ENCODE measurements at places on chromosomes 13 and 19. TPM values are rescaled to one million over a fixed set of nuclear protein-coding genes. Genes with fewer than 3 reads are reported as not detected.

TMEM255B gene
- 0.89 TPM for total RNA-seq

BICRA gene
- total RNA-seq = 39.3 TPM

HCST gene
- total RNA-seq = 60.1 TPM

MICOS13 gene
- 64.5 TPM for total RNA-seq

AZU1 gene
- total RNA-seq = 0.30 TPM

FUT2 gene
- not detected for total RNA-seq

DNA sequence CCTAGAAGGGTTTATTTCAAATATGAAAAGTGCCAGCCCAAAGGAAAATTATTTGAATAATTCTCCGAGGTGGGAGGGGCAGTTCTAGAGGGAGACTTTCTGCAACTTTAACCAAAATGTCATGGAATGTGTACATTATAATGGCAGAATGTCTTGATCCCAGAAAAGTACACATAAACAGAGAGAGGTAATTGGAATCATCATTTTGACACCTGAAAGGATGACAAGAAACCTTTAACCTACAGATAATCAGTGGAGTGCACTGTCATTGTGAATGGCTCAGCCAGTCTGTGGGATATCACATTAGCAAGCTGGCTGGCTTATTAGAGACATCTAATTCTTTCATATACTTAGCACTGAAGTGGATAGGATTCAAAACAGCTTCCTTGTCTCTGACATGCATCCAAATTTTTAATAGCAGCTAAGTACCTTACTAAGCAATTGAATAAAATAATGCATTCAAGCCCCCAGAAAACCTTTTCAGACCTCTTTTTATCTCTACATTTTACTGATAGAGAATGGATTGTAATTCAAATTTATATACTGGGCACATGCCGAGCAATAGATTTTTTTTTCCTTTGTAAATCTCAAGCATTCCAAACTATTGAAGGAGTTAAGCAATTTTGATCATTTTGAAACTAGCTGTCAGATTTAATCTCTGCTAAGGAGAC, 468.6 kb downstream of the COG6 start:
- no peak for DNase-seq
- H3K27ac ChIP-seq = no peak overlapping the region
- no peak overlapping the region for H3K4me3 ChIP-seq
- H3K36me3 ChIP-seq = no peaks in the 10 kb centered on the region
- H3K27me3 ChIP-seq = no peaks in the 10 kb centered on the region

DNA sequence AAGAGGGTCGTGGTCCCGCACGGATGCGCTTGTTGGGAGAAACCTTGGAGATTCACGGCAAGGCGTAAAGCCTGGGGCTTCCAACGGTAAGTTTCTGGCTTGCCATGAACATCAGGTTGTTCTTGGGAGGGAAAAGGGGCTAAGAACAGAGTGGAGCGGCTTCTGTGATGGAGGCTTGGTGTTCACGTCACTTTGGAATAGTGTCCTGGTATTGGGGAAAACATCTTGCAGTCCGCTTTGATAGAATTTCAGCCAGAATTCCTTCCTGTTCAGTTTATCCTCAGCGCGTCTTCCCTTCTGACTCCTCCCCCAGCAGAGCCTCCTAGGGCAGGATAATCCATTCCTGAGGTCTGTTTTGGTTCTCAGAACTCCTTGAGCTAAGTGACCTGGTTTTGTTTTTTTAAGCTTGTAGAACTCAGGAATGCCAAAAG, 2.0 kb downstream of the KCTD15 start:
- H3K36me3 ChIP-seq = no peaks in the 10 kb centered on the region
- no peak for DNase-seq
- peaks cover 3% of the 10 kb centered on the region for H3K4me1 ChIP-seq
- H3K27me3 ChIP-seq = peaks cover 41% of the 10 kb centered on the region
- no peak overlapping the region for H3K27ac ChIP-seq
- no peak overlapping the region for H3K4me3 ChIP-seq

DNA sequence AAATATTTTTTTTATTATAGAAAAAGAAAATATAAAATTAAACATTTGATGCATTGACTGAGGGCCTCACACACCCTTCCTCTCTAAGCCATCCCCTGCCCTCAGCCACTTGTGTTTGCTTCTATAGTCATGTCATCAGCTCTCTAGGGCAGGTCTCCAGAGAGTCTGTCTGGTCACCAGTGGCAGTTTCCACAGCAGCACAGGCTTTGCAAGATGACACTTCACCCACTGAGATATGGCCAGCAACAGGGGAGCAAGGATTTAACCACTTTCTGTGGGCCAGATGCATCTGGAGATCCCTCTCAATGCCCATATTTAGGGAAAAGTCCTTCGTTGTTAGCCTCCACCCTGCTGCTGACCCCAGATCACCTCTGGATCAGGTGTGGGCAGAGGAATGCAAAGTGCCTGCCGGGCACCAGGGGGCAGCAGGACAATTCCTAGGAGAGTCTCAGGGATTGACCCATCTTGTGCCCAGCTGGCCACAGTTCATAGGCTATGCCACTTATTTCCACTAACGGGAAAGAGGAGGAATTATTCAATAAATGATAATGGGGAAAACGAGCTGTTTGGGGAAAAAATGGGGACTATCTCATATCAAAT, 4.8 kb downstream of the ABCC4 start:
- DNase-seq = no peak
- H3K36me3 ChIP-seq = no peaks in the 10 kb centered on the region
- no peak overlapping the region for H3K4me3 ChIP-seq
- H3K27ac ChIP-seq = no peak overlapping the region
- no peaks in the 10 kb centered on the region for H3K27me3 ChIP-seq
- peaks cover 2% of the 10 kb centered on the region for H3K4me1 ChIP-seq

DNA sequence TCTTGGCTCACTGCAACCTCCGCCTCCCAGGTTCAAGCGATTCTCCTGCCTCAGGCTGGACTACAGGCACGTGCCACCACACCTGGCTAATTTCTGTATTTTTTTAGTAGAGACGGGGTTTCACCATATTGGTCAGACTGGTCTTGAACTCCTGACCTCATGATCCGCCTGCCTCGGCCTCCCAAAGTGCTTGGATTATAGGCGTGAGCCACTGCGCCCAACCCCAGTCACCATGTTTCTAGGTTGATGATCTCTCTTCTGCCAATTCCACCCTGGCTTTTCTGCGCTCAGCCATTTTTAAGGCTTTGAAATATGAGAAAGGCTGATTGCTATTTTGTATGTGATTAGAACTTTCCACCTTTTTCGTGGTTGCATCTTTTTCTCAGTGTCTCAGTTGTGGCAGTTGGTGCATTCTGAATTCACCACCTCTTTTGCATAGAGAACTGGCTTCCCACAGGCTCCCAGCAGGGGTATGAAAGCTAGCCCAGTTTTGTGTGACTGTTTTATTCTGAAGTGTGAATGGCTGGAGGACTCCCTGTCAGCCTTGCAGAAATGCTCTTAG, 15.5 kb downstream of the CEACAM1 start:
- no peak overlapping the region for H3K27ac ChIP-seq
- DNase-seq = no peak
- no peaks in the 10 kb centered on the region for H3K36me3 ChIP-seq
- H3K4me1 ChIP-seq = no peaks in the 10 kb centered on the region

DNA sequence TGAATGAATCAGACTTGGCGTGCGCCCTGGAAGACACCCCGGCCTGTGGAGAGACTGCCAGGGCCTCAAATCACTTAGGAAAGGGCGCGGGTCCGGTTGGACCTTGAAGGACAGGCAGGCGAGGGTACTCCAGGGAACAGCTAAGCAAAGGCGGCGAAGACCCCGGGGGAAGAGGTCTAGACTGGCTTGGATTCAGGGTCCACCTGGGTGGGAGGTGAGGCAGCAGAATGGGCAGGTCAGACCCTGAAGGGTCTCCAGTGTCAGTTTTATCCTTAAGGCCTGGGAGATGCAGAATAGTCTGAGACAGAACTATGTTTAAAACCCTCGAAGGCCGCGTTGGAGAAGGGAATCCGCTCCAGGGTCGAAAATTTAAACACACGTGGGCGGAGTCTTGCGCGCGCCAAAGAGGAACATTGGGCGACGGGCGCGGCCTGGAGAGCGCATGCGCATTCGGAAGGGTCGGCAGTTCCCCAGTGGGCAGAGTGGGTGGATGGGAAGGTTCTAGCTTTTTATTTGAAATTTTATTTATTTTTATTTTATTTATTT, 567 bp upstream of the SMG9 start:
- H3K36me3 ChIP-seq = peaks cover 10% of the 10 kb centered on the region
- H3K27me3 ChIP-seq = no peaks in the 10 kb centered on the region
- peak overlapping the region; percentile 95 for H3K27ac ChIP-seq
- peak overlapping the region; percentile 91 for H3K4me3 ChIP-seq
- DNase-seq = peak; percentile 59
- peaks cover 2% of the 10 kb centered on the region for H3K4me1 ChIP-seq

DNA sequence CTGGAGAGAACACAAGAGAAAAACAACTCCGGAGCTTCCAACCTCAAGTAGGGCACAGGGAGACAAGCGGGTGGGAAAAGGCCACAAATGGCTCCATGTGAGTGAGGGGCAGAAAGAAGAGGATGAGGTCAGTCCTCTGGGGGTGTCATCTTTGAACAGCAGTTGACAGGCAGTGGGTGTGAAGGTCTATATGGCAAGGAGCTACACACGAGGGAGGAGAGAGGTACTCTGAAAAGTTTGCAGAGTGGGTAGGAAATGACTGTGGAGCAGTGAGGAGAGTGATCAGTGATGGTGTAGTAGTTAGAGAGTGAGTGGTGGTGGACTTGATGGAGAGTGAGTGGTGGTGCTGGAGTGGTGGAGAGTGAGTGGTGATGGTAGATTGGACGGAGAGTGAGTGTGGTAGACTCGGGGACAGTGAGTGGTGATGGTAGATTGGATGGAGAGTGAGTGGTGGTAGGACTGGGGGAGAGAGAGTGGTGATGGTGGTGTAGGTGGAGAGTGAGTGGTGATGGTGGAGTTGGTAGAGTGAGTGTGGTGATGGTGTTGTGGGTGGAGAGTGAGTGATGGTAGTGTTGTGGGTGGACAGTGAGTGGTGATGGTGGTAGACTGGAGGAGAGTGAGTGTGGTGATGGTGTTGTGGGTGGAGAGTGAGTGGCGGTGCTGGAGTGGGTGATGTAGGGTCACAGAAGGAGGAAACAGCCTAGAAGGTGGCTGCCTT, 4.0 kb downstream of the TFDP1 start:
- H3K27me3 ChIP-seq = no peaks in the 10 kb centered on the region
- DNase-seq = no peak
- no peak overlapping the region for H3K4me3 ChIP-seq
- peaks cover 9% of the 10 kb centered on the region for H3K4me1 ChIP-seq
- H3K36me3 ChIP-seq = peaks cover 7% of the 10 kb centered on the region

DNA sequence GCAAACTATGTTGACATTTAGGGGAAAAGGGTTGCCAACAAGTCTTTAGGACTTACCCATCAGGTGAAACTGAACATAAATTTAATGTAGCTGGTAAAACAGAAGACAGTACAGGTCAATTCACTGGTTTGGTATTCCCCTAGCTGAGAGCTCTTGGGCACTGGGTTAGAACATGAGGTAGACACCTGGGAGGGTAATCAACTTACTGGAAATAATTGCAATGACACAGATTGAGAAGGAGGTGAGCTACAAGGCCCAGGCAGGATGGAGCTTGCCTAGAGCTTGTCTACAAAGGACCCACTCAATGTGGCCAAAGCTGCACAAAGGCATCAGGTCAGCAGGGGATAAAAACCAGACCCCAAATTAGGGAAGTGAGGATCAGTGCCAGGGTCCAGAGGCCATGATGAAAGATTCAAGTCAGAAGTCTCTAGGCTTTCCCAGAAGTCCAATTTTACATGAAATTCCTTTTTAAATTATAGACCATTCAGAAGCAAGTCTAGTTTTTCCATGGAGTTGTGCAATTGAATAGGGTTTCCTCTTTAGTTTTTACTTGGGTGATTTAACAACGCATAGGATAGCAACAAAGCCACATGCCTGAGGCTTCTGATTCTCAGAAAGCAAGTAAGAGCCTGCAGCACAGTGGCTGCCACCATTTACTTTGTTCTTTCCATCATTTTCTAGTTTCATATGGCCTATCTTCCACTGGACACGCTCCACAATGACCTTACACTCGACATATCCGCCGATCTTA, 194.0 kb downstream of the NDFIP2 start:
- no peaks in the 10 kb centered on the region for H3K4me1 ChIP-seq
- no peaks in the 10 kb centered on the region for H3K36me3 ChIP-seq
- H3K27ac ChIP-seq = no peak overlapping the region
- DNase-seq = no peak
- H3K4me3 ChIP-seq = no peak overlapping the region

GRCh38 chr13:39038569-39039030, 344 bp downstream of the NHLRC3 start:
- H3K4me1 ChIP-seq = peaks cover 25% of the 10 kb centered on the region
- H3K27me3 ChIP-seq = no peaks in the 10 kb centered on the region
- no peaks in the 10 kb centered on the region for H3K36me3 ChIP-seq

DNA sequence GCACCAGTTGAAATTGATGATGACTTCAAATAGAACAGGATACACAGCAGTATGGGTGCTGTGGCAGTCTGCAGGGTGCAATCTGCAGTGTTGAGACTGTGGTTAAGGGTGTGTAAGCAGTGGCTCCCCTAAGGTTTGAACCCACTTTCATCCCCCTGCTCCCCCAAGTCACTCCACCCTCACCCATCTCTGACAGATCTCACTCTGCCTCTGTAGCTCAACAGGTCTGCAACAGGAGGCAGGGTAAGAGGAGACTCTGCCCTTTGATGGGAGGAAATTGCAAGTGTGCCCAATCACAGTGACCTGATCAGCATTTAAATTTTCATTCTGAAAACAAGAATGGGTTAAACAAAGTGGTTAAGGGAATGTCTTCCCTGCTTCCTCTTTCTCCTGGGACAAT, 92.4 kb downstream of the DCT start:
- H3K4me3 ChIP-seq = no peak overlapping the region
- H3K27me3 ChIP-seq = no peaks in the 10 kb centered on the region
- no peak overlapping the region for H3K27ac ChIP-seq
- DNase-seq = no peak
- no peaks in the 10 kb centered on the region for H3K4me1 ChIP-seq
- H3K36me3 ChIP-seq = no peaks in the 10 kb centered on the region

DNA sequence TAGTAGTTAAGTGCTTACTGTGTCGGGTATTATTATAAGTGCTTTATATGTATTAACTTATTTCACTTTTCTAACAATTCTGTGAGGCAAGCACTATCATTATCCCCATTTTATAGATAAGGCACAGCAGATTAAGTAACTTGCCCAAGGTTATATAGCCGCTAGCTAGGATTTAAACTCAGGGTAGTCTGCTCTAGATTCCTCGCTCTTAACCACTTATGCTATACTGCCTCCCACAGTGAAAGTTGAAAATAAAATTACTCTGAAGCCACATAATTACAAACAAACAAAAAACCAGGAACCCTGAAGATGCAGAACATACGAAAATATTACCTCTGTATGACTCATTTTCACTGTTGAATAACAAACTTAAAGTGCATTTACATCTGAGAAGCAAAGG, 3.9 kb downstream of the TEX30 start:
- H3K36me3 ChIP-seq = no peaks in the 10 kb centered on the region
- no peaks in the 10 kb centered on the region for H3K27me3 ChIP-seq
- no peak overlapping the region for H3K27ac ChIP-seq
- peaks cover 19% of the 10 kb centered on the region for H3K4me1 ChIP-seq
- no peak overlapping the region for H3K4me3 ChIP-seq
- no peak for DNase-seq

DNA sequence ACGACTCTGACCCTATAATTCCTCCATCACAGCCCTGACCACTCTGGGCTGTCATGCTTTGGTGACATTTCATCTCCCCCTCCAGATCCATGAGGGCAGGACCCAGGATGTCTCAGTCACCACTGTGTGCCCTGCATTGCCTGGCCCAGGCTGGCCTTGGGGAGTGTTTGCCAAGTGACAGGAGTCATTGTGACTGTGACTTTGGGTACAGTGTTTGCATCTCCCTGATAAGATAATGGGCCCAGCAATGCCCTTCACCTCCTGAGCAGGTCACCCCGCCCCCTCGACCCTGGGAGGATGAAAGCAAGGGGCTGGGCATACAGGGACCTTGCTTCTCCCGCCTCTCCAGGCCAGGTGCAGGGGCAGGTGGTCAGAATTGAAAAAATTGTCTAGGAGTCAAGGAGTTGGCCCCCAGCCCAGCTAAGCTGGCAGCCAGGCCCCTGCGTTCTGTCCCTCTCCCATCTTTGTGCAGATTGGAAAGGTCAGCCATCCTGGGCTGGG, 5.9 kb upstream of the ATP4A start:
- H3K27me3 ChIP-seq = no peaks in the 10 kb centered on the region
- DNase-seq = no peak
- H3K4me1 ChIP-seq = no peaks in the 10 kb centered on the region
